ENCODE measurements at places on chromosomes 6 and 20. TPM values are rescaled to one million over a fixed set of nuclear protein-coding genes. Genes with fewer than 3 reads are reported as not detected.

LBP gene
- total RNA-seq: not detected

GRCh38 chr20:11852811-11853210 is 64.9 kb upstream of the BTBD3 start:
- DNase-seq: no peak

RAD21L1 gene
- total RNA-seq: not detected

DNA sequence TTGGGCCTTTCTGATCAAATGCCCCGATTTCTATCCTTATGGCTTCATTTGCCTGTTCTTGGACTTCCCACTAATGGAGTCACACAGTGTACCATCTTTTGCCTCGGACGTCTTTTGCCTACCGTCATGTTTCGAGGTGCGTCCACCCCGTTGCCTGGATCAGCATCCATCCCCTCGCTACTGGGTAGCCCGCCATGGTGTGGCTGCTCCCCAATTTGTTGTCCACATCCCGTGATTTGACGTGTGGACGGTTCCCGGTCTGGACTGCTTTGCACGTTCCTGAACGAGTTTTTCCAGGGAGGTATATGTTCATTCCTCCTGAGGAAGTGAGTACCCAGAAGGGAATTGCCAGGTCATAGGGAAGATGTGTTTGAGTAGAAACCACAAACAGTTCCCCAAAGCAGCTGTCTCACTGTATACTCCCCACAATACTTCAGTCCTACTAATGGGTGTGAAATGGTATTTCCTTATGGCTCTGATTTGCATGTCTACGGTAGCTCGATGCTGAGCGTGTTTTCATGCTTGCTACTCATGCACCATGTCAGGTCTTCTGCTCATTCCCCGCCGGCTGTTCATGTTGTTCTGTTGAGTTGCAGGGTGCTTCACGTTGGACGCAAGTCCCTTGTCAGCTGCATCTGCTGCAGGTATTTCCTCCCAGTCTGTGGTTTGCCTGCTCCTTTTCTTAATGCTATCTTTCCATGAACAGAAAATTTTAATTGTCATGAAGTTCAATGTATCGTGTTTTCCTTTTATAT is 86.8 kb upstream of the AFDN start:
- no peak for DNase-seq

NUP43 gene
- total RNA-seq: 75.7 TPM

- no peak for DNase-seq
Observed at GRCh38 chr6:47724300-47724699, 25.9 kb downstream of the ADGRF4 start.

DNA sequence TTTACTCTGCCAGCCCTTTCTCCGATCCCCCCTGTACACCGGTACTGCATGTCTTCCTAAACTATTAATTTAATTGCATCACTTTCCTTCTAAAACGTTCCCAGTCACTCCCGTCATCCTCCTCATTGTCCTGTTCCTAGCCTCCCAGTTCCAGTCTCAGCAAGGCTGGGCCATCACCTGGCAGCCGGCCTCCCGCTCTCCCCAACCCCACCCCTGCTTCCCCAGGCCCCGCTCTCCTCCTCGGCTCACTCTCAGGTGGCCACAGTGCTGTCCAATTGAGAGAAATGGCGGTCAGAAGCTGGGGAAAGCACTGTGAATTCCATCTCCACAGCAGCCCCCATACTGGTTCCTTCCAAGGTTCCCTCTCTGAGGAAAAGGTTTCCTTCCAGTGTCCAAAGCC is 8.9 kb downstream of the PDE10A start:
- no peak for DNase-seq

HLA-DOB gene
- 109 TPM for total RNA-seq

CCDC167 gene
- total RNA-seq: 11.1 TPM

GRCh38 chr6:102677225-102677624 is 1283.7 kb downstream of the GRIK2 start:
- DNase-seq: no peak

GRCh38 chr6:11975353-11975977 is 36.6 kb upstream of the HIVEP1 start:
- peak; percentile 61 for DNase-seq

RHAG gene
- total RNA-seq: not detected

GRCh38 chr6:37353761-37354525 is at the start of gene RNF8:
RNF8 (plus strand) TSS chr6:37353983; CDS start chr6:37354165, 182 bp downstream.
- peak; percentile 90 for DNase-seq

GRCh38 chr20:58584881-58585752 is 66.0 kb upstream of the STX16 start:
- DNase-seq: no peak

All from B cell (primary cell).